ENCODE measurements at places on chromosomes 7 and 10.
A peak's percentile ranks its signal among the peaks of the same experiment; 100 is the strongest.

GRCh38 chr10:10460451-10460850, 557.2 kb upstream of the CELF2 start:
- DNase-seq, result no peak

GRCh38 chr7:88317422-88317821, 10.7 kb upstream of the STEAP4 start:
- no peak for DNase-seq

DNA sequence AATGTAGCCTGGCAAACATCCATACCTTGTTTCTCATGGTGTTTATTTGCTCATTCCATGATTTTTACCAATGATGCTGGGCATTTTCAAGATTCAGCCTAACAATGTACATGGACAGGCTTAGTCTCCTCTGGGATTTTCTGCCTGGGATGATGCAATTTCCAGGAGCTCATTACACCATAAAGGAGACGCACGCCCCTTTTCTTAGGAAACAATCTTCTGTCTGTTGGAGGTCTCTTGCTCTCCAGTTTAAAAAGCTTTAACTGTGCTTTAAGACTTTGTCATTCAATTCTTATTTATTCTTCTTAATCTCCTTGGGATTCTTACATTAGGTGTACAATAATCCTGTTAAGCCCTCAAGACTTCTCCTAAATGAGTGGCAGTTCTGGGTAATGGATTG, 150.3 kb upstream of the NRP1 start:
- no peak for DNase-seq

- DNase-seq, result no peak
Observed at GRCh38 chr10:89085153-89085552, 94.6 kb downstream of the FAS start.

DNA sequence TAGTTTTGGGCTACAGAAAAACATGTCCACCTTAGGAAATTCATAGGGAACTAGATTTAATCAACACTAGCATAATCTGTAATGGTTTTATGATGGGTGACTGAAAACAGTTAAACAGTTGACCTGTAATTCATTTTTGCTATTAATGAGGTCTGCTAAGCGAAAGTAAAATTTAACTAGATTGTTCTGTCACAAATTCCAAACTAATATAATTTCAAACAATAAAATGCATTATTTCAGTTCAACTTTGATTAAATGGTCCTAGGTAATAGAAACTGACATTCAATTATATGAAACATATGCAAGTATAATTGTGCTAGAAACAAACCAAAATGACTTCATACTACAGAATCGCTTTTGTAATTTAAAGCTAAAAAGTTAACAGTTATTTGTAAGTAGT, 6.9 kb downstream of the NOC3L start:
- no peak for DNase-seq

- DNase-seq, result no peak
Observed at GRCh38 chr10:75544993-75545706, 113.7 kb downstream of the LRMDA start.

- no peak for DNase-seq
Observed at GRCh38 chr7:38731215-38731614, 100.0 kb upstream of the AMPH start.

- no peak for DNase-seq
Observed at GRCh38 chr10:52623761-52624160, 148.8 kb downstream of the MBL2 start.

GRCh38 chr7:156014201-156014600, 201.9 kb upstream of the SHH start:
- no peak for DNase-seq

- no peak for DNase-seq
Observed at GRCh38 chr10:26242706-26243350, 26.3 kb downstream of the GAD2 start.

DNA sequence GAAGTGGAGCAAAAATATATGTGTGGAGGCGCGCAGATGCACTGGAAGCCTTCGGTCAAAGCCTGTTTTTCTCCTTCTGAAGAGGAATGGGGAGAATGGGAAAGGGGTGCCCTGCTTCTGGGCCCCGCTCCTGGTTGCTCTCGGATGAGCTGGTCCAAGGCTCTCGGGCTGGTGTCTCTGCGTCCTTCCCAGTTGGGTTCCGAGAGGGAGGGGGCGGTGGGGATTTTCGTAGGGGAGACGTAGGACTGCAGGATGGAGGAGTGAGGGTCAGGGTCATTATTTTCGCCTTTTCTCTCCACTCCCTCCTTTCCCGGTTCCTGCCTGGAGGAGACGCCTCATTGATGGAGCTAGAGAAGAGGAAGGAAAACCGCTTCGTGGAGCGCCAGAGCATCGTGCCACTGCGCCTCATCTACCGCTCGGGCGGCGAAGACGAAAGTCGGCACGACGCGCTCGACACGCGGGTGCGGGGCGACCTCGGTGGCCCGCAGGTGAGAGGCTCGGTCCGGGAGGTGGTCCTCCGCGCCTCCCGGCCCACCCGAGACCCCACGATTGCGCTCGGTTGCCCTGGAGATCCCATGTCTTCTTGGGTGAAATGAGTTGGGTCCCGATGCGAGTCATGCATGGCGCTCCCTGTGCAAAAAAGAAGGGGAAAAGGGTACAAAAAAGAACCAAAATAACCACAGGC, 790 bp downstream of the ADAM22 start:
- no peak for DNase-seq

DNA sequence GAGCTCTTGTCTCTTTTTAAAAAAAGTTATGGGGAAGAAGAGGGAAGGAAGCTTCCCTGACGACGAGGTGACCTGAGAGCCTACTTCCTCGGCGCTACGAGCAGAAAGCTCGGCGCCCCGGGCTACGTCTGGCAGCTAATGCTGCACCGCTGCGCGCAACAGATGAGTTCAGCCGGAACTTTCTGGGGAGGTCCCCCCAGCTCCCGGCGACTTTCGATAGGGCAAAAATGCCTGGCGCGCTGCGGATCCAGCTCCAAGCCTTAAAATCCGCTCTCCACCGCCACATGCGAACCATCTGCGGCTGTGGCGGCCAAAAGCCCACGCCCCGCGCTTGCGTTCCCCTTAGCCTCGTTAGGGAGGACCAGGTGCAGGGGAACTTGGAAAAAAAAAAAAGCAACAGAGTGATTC, 621 bp downstream of the P4HA1 start:
- DNase-seq, result peak; percentile 48

GRCh38 chr7:114293289-114294012, 121.2 kb upstream of the FOXP2 start:
- no peak for DNase-seq

DNA sequence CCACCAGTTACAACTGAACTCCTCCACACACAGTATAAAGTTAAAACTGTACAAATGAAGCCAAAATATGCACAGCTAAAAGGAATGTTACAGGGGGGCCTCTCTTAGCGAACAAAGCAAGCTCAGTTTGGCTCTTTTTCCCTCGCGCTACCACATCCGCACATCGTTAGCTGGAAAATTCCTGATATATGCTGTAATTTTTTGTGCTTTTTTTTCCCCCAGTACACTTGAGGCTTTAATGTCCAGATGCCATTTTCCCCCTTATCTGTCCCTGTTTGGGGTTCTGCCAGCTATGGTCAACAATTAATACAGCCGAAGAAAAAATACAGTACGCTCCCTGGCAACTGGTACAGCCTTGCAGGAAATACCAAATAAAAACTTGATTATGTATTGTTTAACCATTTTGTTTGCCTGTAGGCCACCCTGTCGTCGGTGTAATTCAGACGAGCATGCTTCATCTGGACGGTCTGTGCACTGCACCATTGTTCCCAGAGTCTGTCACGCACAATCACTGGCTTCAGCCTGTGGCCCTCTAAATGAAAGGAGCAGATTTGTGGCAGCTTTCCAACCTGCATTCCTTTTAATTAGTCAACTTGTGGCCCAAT, 108.1 kb upstream of the FAM133B start:
- DNase-seq, result no peak

GRCh38 chr10:62805231-62806099, 945 bp downstream of the ADO start:
- no peak for DNase-seq

- DNase-seq, result peak; percentile 45
Observed at GRCh38 chr7:5435291-5436002, 11.8 kb upstream of the TNRC18 start.

GRCh38 chr10:18409599-18410397, 241.6 kb downstream of the NSUN6 start:
- no peak for DNase-seq

DNA sequence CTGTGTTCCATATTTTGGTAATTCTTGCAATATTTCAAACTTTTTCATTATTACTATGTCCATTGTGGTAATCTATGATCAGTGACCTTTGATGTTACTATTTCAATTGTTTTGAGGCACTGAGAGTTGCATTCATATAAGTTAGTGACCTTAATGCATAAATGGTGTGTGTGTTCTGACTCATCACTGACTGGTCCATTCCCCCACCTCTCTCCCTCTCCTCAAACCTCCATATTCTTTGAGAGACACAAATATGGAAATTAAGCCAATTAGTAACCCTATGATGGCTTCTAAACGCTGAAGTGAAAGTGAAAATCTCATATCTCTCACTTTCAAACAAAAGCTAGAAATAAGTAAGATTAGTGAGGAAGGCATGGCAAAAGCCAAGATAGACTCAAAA, 739.6 kb downstream of the CCSER2 start:
- DNase-seq, result no peak

DNA sequence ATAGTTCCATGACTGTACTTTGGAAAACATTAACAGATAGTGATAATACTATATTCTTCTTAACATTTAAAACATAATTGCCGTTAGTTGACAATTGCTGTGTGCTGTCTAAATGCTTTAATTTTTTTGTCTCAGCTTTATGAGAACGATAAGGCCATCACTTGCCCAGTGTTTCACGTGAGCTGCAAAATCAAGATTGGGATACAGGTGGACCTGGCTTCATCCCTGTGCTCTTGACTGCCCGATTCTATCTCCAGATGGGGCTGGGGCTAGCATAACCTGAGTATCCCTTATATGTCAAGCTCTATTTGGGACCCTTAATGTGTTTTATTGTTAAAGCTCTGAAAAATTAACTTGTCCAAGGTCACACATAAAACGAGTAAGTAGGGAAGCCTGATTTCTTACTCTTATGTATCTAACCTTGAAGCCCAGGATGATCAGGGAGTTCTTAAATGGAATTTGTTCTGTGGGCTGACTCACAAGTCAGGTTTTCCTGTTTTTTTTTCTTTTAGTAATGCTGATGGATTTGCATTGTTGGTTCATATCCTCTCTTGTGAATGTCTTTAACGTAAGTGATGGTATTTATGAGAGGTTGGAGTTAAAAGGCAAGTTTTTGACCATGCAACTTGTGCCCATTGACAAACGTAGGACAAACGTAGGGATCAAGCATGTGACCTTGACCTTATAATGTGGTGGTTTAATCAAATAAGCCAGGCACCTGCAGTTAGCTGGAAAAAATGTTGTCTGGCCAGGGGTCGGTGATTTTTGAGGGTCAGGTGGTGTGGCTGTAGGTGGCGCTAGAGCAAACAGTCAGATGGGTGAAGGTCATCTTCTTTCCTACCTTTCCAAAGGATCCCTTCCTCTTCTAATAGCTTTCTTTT, 3.6 kb downstream of the PRKAR2B start:
- DNase-seq, result no peak

DNA sequence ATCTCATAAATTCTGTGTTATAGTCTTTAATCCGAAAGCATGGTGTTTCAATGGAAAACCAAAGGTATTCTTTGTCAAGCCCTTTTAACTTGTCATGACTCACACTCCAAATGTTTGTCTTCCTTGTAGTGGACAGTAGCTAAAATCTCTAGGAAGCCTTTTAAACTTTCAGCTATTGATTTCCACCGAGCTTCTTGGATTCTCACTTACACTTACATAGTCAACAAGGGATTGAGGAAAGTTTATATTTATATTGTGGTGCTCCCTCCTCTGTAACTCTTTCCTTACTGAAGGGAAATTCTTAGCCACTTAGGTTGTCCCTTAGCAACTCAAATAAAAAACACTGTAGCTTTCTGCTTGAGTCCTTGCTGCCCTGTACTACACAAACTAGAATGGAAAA, 31.2 kb upstream of the GPR37 start:
- DNase-seq, result no peak

DNA sequence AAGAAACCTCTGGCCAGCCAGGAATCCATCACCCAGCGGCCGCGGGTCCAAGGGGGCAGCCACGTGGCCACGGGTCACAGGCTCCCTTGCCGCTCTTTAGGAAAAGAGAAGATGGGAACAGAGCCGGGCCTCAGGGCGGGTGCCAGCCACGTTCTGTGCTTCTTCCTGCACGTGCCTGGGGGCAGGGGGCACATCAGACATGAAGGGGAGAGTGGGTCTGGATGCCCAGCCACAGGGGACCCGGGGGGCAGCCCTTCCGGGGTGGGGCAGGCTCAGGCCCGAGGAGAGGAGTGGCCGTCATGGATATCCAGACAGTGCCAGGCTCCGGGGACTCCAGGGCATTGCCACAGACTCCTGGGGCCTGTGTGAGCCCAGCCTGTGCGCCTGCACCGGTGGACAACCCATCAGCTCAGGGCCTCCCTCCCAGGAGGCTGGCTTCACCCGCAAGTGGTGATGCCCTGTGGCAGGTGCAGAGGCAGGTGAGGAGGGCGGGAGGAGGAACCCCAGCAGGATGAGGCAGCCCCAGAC, 31.0 kb upstream of the ADGRA1 start:
- DNase-seq, result no peak

GRCh38 chr7:86689363-86689762, 45.7 kb downstream of the GRM3 start:
- DNase-seq, result no peak

DNA sequence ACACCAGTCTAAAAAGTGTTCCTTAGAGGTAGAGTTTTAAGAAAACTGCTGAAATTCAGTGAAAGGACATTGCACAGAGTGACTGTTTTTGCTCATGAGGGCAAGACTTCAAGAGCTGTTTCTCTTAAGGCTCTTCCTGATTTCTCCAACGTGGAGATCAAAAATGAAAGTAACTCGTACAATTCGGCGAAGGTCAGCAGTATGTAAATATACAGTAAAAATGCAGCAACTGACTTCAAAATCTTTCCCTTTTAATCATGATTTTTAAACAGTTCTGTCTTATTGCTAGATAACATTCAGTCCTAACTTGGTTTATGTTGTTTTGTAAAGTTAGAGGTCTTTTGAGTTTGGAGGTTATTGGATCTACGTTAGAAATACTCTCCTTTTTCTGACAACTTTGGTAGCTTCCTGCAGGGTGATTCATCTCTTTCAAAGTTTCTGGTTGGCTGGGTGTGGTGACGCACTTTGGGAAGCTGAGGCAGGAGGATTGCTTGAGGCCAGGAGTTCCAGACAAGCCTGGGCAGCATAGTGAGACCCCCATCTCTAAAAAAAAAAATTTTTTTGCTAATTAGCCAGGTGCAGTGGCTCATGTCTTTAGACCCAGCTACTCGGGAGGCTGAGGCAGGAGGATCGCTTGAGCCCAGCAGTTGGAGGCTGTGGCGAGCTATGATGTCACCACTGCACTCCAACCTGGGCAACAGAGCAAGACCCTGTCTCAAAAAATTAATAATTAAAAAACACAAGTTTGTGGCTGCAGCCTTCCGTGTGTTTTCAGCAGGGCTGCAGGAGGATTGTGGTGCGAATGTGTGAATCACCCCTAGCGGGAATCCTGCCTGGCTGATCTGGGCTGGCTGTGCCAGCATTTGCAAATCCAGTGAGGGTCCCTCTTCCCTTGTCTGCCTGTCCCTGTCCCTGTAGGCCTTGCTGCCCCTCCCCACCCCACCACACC, 29.2 kb upstream of the AP5Z1 start:
- DNase-seq, result no peak

GRCh38 chr10:58963101-58963534, 213.3 kb upstream of the PHYHIPL start:
- no peak for DNase-seq
